ENCODE measurements at places on chromosomes 12 and 14. TPM values are rescaled to one million over a fixed set of nuclear protein-coding genes. Genes with fewer than 3 reads are reported as not detected.
A peak's percentile ranks its signal among the peaks of the same experiment; 100 is the strongest.

The MGST1 gene
- 59.1 TPM for total RNA-seq

DNA sequence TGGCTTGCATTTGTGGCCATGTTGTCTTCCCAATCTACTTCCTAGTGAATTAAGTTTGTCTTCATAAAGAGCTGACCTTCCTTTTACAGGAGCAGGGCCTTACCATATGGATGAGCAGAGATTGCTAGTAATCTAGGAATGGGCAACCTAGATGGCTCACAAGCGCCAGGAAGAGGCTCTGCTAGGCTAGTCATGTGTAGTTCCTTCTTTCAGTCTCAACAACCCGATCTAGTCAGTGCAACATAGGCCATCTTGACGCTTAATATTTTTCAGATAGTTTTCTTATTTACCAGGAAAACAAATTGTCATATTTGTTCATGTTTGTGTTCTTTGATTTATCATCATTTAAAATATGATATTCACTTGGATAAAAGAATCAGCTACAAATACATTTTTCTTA is 48.2 kb upstream of the TPH2 start:
- no peak for DNase-seq

DNA sequence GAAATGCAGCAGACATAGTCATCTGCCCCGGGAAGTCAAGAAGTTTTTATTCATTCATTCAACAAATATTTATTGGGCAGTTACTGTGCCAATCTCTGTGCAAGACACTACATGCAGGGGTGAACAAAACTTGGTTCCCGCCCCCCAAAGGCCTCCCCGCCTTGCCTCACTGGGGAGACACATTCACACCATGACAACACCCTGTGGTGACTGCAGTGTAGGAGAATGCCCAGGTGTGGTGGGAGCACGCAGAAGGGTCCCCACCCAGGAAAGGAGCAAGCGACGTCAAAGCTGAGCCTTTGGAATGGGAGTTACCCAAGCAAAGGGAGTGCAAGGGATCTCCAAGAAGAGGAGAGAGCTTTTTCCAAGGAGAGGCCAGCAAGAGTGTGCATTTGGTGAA is 1.6 kb upstream of the AQP6 start:
- DNase-seq: no peak

- peak; percentile 52 for DNase-seq
These were observed 115.1 kb downstream of the GALC start for GRCh38 chr14:87877877-87878276.

The ASCL4 gene
- not detected for total RNA-seq

DNA sequence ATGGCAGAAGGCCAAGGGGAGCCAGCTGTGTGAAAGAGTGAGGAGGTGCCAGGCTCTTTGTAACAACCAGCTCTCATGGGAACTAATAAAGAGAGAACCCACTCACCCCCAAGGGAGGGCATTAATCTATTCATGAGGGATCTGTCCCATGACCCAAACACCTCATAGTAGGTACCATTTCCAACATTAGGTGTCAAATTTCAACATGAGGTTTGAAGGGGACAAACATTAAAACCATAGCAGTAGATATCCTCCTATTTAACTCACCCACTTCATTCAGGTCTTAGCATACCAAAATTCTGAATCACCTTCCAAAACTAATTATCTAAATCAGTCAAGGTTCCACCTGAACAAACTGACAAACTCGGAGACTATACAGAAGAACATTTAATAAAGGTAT is 75.3 kb downstream of the PPFIA2 start:
- no peak for DNase-seq

The SLCO1B1 gene
- 0.27 TPM for total RNA-seq

DNA sequence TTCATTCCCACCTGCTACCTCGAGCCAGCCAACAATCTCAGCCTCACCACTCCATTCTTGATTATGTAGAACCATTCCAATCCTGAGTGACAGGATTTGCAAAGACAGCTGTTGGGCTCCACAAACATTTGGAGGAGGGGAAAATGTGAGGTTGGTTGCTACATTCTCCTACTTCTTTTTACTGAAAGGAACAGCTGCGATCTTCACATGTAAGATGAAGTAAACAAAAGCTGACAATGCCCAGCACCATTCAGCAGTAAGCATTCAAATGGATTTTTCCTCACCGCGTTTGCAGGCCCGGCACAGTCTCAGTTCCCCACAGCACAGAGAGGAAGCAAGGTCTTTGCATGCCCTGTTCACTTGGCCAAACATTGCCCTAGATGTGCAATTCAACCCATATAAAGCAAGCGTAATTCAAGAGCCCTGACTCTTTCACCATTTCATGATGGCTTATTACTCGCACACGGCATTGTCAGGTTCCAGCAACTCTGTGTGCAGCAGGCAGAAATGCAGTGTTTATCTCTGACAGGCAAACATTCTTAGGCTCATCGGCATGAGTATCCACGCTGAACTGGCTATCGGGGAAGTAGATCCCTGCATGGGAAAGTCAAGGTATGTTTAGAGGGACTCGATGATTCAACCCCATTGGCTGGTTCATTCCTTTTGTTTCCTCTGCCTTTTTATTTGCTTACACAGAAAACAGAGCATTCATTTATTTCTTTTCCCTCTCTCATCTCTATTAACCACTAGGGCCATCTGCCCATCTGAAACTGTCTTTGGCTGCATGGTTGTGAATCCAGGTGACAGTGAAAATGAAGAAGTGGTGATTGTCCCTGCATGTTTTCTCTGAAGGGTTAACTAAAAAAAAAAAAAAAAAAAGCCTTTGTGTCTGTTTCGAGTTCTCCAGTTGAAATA is 236.1 kb upstream of the PLEKHG7 start:
- DNase-seq: no peak

The DDIT3 gene
- total RNA-seq: 39.3 TPM

GRCh38 chr12:3333583-3333982 is 157.4 kb upstream of the PRMT8 start:
- DNase-seq: no peak

The ESRRB gene
- total RNA-seq: not detected

DNA sequence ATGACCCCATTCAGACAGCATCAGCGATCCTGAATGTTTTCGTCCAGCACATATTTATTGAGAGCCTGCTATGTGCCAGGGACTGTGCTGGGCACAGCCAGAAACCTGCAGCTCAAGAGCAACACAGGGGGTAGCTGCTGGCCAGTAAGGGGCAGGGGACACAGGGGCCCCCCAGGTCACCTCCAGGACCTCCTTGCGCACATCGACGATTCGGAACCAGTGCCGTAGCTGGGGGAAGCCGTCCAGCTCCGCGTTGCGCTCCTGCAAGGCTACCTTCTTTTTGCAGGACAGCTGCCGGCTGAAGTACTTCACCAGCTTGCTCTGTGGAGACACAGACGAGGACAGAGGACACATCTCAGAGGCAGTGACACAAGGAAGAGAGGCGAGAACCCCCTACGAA is 108.7 kb downstream of the KSR2 start:
- DNase-seq: no peak

- no peak for DNase-seq
These were observed 1.4 kb upstream of the PHC1 start for GRCh38 chr12:8912914-8913313.

GRCh38 chr12:64558754-64559153 is 51.5 kb upstream of the RASSF3 start:
- no peak for DNase-seq

The FLRT2 gene
- total RNA-seq: not detected

DNA sequence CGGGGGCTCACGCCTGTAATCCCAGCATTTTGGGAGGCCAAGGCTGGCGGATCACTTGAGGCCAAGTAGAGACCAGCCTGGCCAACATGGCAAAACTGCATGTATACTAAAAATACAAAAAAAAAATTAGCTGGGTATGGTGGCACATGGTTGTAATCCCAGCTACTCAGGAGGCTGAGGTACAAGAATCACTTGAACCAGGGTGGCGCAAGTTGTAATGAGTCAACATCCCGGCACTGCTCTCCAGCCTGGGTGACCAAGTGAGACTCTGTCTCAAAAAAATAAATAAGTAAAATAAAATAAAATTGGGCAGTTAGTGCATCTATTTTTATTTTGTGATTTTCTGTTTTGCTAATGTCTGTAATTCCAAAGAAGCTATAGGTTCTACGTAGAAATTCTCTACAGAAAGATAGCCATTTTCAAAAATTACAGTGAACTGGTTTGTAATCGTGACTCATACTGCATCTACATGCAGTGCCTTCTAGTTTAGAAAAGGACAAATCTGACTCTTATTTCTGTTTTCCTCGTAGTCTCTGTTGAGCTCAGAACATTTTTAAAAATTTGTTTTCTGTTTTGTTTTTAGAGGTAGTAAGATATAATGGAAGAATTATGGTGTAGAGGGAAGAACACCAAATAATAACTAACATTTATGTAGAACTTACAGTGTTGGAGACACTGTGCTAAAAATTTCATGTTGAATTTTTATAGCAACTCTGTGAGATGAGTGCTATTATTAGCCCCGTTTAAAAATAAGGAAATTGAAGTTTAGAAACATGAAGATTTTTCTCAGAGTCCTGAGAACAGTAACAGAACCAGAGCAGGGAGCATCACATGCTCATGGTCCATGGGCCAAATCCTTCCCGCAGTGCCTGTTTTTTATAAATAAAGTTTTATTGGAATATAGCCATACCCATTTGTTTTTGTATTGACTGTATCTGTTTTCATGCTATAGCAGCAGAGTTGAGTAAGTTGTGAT is 201.2 kb downstream of the SYNE2 start:
- DNase-seq: peak; percentile 27

The ALX1 gene
- total RNA-seq: not detected

DNA sequence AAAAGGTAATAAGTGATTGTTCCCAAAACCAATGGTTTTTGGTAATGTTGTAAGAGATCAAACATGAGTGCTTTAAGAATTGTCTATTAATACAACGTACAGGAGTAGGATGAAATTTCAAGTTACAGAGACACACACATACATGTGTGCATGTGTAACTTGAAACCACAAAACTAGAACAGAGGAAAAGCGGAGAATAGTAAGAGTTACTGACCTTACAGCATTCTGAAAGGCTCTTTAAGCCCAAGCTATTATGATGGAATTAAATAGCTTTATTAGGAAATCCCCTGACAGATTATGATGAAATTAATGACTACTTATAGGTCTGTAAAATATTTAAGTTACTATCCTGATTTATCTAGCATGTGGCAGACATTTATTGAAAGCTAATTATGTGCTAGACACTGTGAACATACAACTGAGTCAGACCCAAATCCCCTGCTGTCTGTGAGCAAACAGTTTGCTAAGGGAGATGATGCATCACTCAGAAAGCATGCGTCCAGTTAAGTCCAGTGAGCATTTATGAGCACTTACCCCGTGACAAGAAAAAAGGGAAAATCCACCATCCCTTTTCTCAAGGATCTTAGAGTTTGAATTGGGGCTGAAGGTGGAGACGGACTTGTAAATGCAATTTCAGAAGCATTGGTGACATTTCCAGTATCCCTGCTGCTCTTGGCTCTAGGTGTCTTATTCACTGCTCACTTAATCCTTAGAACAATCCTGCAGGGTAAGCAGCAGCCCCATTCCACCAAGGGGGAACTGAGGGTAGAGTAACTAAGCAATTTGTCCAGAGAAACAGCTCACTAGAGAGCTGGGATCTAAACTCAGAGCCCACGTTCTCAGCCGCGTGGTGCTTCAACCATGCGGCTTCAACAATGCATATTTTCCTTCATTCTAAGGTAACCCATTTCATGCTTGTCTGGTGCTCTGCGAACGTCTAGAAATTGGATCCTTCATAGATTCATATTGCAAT is 117.4 kb downstream of the EML1 start:
- DNase-seq: peak; percentile 76

The GLI1 gene
- total RNA-seq: not detected

The BATF gene
- total RNA-seq: not detected

- DNase-seq: peak; percentile 9
These were observed 588.2 kb downstream of the NRXN3 start for GRCh38 chr14:78758333-78758732.

- peak; percentile 40 for DNase-seq
These were observed 518.5 kb downstream of the SOX5 start for GRCh38 chr12:23431006-23431405.

The HRK gene
- not detected for total RNA-seq

DNA sequence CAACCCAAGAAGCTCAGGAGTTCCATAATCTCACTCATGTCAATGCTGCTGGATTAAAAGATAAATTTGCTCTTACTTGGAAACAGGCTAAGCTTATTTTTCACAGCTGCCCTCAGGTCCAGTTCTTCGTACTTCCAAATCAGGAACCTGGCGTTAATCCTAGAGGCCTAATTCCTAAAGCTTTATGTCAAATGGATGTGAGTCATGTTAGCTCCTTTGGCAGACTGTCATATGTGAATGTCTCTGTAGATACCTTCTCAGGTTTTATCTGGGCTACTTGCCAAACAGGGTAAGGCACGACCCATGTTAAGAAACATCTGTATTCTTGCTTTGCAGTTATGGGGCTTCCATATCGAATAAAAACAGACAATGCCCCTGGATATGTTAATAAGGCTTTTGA is 504.6 kb downstream of the ALG10 start:
- peak; percentile 28 for DNase-seq

DNA sequence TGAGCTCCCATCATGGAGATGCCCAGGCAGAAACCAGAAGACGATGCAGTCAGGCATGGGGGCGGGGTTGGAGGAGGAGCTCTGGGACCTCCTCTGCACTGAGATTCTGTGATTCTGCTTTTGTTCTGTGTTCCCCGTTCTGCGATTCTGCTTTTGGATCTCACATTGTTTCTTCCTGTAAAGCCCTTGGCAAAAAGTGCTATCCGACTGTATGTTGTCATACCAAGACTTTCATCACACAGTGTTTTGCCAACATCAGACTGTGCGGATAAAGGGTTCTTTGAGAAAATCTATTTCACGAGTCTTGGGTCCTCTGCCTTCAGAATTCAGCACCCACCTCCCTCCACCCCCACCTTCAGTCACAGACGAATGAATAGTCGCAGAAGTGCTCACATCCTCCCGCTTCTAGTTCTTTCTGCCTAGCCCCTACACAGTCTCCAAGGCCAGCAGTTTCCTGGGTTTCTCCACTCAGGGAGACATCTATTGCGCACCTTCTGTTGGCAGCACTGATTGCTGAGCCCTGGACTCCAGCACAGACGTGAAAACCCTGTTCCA is 24.7 kb upstream of the PWP1 start:
- no peak for DNase-seq

DNA sequence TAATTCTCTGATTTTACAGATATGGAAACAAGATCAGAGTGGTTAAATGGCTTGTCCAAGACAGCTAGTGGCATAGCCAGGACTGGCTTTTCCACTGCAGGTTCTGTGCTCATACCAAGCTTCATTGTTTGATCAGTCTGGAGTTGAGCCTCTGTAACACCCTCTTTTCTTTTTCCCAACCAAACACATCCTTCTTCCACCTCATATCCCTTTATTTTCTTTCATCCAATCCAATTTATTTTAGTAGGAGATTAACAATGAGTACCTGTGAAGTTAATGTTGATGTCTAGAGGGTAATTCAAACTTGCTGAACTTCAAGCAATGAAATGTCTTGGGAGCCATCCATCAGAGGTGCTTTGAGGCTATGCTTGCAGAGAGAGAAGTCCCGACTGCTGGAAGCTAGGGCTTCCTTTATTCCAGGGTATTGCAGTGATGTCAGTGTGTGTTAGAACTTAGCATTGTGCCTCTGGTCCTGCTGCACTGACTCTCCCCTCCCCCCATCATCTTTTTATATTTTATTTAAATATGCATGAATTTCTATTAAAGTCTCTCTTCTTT is 452.1 kb upstream of the PDE3A start:
- no peak for DNase-seq

All from M059J (cell line).